ENCODE measurements at places on chromosomes 5 and 9. TPM values are rescaled to one million over a fixed set of nuclear protein-coding genes. Genes with fewer than 3 reads are reported as not detected.

Gene MCIDAS
- not detected for total RNA-seq

Gene CAST
- total RNA-seq: 27.2 TPM

Gene C9orf153
- 1.3 TPM for total RNA-seq

Gene PRUNE2
- 29.1 TPM for total RNA-seq

Gene PPP3R2
- 0.63 TPM for total RNA-seq

Gene PTTG1
- total RNA-seq: 19.4 TPM

Gene TTC16
- not detected for total RNA-seq
